HFF-Myc (cell line): ENCODE measurements at places on chromosomes 2 and 18.
A peak's percentile ranks its signal among the peaks of the same experiment; 100 is the strongest.

DNA sequence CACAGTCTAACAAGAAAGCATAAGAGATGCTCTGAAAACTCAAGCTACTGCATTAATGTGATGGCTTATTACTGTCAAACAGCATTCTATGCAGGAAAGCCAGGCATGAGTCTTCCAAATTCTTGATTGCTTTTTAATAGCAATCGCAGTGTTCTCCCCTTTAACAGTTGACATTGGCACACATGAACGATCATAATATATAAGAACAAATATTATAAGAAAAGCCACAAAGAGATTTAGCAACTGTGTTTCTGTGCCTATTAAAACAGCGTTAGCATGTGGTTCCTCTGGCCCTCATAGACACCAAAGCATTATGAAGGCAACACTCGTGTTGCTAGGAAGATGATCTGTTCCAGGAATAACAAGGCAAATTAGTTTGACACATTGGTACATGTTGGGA, 245.0 kb downstream of the ACKR3 start:
- DNase-seq: no peak

GRCh38 chr18:50209311-50209710, 14.4 kb upstream of the MYO5B start:
- no peak for DNase-seq

- peak; percentile 55 for DNase-seq
Measured at GRCh38 chr2:25301453-25302352, 40.0 kb downstream of the DNMT3A start.

DNA sequence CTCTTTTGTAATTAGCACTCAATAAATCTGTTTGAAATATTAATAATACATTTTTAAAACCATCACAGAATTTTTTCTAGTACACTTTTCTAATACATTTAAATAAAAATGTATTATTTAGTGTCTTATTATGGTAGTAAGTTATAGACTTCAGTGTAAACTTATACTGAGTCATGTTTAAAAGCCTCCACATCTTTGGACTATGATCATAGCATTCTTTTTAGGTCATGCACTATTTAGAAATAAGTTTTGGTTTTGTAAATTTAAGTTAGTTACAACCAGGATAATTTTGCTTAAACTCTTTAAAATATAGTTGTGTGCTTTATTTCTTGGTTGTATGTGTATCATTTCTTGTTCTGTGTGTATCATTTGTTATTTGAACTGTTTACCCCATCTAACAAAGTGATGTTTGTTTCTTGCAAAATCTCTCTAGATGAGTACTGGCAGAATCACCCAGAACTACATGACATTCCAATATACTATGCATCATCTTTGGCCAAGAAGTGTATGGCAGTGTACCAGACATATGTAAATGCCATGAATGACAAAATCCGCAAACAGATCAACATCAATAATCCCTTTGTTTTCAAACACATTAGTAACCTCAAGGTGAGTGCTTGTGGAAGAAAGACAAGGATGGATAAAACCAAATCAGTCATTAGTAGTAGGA, 16.7 kb downstream of the CPSF3 start:
- no peak for DNase-seq

DNA sequence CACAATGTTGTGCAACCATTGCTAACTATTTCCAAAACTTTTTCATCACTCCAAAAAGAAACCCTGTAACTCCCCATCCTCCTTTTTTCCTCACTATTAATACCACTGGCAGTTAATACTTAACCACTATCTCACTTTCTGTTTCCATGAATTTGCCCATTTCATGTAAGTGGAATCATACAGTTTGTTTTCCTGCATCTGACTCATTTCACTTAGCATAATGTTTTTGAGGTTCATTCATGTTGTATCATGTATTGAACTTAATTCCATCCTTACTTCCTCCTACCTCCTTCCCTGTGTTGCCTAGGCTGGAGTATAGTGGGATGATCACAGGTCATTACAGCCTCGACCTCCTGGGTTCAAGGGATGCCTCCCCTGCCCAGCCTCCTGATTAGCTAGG, 68.3 kb downstream of the FAM117B start:
- DNase-seq: no peak
